Foreskin fibroblast (primary cell): ENCODE measurements at places on chromosomes 5 and 9.

DNA sequence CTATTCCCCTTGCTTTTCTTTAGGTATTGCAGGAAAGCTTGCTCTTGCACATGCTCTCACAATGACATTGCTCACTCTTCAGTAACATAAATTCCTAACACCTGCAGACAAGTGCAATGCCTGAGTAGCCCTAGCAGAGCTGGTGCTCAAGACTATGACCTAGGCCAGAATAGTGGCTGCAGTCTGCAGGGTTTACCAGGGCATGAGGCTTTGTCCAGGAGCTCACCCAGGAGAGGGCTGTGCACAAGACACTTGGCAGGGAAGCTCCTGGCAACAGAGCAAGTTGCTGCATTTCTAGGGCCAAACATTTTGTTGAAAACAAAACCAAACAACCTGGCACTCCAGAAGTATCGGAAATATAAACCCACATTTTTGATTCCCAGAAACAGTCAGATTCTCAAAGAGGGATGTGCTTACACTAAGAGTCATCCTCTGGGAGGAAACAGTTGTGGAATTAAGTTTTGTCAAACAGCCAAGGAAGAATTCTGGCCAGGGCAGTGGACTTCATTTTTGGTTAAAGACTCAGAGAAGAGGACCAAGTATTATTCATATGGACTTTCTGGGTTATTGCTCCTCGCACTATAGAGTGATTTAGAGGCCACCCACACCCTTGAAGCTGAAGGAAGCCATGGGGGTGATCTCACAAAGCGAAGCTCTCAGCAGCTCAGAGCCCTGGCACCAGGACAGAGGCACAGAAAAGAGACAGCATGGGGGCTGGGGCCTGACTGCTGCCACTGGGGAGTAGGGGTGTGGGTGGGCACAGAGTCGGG is 44.9 kb downstream of the MACROH2A1 start:
- DNase-seq = peak; percentile 93

GRCh38 chr5:66247176-66247960 is 103.3 kb downstream of the SREK1 start:
- DNase-seq = peak; percentile 49

DNA sequence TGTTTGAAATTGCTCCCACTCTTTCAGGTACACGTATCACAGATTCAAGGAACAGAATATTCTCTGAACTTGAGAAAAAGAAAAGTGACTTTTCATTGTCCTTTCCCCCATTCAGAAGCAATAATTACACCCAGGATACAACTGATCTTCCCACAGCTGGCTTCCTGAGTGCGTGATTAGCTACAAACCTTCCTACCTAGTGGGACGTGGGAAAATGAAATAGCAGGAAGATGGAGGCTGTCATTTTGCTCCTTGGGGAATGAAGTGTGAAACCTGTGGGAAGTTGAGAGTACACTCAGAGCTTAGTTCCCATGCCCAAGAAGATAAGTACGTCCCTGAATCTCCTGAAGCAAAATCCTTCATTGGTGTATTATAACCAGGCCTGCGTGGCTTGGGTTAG is 2.6 kb downstream of the TAS2R1 start:
- no peak for DNase-seq

DNA sequence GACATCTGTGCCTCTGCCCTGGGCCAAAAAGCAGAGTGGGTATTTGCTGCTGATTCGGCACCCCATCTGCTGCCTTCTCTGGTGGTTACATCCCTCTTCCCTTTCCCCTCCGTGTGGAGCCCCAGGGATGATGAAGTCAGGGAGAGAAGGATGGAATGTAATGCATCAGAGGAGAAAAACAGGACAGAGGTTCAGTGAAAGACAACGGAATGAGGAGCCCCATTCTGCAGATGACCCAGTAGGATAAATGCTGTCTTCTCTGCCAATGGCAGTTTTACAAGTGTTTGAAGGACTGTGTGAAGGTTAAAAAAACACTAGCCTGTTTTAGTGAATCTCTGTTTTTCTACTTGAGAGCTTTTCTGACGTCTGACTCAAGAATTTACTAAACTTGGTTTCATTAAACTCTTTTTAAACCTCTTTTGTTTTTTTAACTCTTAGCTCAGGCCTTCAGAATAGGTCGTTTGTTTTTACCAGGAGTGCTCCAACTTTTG is 86.3 kb downstream of the NLN start:
- peak; percentile 69 for DNase-seq
